Tibial nerve (tissue), 4 donors: ENCODE measurements at places on chromosomes 4 and X. TPM values are rescaled to one million over a fixed set of nuclear protein-coding genes. Genes with fewer than 3 reads are reported as not detected.

DNA sequence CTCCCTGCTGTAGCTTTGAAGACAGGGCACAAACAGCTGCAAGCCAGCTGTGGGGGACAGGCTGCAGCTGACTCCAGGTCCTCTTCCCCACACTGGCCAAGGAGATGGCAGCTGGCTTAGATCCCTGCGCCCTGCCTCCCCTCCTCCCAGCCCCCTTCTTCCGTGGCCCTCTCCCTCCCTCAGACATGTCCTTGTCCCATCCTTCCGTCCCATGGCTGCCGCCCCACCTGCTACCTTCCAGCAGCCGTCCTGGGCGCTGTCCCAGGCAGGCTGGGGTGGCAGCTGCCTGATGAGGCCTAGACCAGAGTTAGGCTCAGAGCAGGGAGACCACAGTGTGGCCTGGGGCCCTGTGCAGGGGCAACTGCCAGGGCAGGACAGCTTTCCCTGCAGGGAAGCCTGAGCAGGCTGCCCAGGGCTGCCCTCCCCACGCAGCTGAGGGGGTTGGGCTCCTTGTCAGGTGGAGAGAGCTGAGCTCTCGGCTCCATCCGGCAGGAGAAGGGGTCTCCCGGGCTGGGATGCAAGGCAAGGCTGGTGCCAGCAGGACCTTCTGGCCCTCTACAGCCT, 3.3 kb upstream of the BGN start:
- no peaks in the 10 kb centered on the region for H3K27me3 ChIP-seq
- H3K36me3 ChIP-seq = no peaks in the 10 kb centered on the region
- no peak overlapping the region for H3K4me3 ChIP-seq
- H3K4me1 ChIP-seq = no peaks in the 10 kb centered on the region
- no peak for DNase-seq

DNA sequence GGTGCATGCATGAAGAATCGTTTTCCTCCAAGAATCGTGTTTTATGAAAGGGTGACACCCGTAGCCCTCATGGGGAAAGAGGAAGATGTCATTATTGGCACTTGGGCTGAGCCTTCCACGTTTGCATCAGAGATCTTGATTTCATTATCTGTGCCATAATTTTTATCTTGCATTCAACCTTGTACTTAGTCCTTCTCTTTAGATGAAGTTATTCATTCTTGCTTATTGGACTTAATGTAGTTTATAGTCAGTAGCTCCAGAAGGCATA, 66.8 kb downstream of the GAB1 start:
- H3K27ac ChIP-seq = peak overlapping the region; percentile 94
- no peak overlapping the region for H3K4me3 ChIP-seq
- no peak for DNase-seq

DNA sequence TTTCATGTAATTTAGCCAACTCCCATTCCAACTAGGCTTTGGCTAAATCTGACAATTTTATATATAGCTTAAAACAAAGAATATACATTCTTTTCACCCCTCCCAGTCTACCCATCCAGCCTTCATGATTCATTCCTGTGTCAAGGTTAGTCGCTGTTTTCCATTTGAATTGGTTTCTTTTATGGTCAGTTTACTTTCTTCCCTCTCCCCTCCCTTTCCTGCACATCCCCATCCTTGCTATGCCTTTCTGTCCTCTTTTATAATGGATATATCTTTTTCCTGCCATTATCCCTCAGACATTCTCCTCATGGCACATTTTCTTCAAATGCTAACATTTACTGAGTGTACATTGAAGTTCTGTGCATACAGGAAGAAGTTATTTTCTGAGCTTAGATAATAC, 4.7 kb downstream of the ZXDB start:
- no peak overlapping the region for H3K27ac ChIP-seq
- no peaks in the 10 kb centered on the region for H3K36me3 ChIP-seq
- H3K4me3 ChIP-seq = no peak overlapping the region
- DNase-seq = no peak
- H3K27me3 ChIP-seq = no peaks in the 10 kb centered on the region
- no peaks in the 10 kb centered on the region for H3K4me1 ChIP-seq

DNA sequence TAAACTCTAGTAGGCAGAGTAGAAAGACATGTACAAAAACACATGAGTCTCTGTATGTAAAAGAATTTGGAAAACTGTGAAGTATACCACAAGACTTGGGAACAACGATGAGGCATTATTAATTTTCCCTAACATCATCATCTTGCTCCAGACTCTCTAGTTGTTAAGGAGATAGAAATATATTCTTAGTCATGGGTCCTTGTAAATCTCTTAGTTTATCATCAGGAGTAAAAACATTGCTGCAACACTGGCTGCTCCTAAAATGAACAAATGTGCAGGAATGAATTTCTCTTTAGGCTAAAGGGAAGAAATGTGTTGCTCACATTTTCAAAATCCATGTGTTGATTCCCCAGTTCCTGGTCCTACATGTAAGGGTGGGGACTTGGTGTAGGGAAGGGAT, 384.6 kb downstream of the STIM2 start:
- no peaks in the 10 kb centered on the region for H3K4me1 ChIP-seq
- no peaks in the 10 kb centered on the region for H3K27me3 ChIP-seq
- no peak overlapping the region for H3K27ac ChIP-seq
- H3K4me3 ChIP-seq = no peak overlapping the region
- no peaks in the 10 kb centered on the region for H3K36me3 ChIP-seq

DNA sequence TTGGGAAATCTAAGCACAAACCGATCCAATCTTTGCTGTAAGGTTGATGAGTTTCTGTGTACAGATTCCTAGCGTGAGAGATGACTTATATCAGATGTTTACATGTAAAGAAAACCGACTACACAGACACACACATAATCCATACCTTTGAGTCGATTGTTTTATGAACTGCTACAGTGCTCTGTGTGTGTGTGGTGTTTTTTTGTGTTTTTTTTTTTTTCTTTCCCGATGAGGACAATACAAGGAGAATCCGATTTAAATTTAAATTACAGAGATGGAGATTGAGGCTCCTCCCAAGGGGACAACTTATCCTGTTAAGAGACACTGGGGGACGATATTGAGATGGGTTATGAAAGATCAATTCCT, 461 bp upstream of the SLC9A6 start:
- no peak for DNase-seq
- no peaks in the 10 kb centered on the region for H3K36me3 ChIP-seq
- peak overlapping the region; percentile 53 for H3K4me3 ChIP-seq
- peak overlapping the region; percentile 84 for H3K27ac ChIP-seq

DNA sequence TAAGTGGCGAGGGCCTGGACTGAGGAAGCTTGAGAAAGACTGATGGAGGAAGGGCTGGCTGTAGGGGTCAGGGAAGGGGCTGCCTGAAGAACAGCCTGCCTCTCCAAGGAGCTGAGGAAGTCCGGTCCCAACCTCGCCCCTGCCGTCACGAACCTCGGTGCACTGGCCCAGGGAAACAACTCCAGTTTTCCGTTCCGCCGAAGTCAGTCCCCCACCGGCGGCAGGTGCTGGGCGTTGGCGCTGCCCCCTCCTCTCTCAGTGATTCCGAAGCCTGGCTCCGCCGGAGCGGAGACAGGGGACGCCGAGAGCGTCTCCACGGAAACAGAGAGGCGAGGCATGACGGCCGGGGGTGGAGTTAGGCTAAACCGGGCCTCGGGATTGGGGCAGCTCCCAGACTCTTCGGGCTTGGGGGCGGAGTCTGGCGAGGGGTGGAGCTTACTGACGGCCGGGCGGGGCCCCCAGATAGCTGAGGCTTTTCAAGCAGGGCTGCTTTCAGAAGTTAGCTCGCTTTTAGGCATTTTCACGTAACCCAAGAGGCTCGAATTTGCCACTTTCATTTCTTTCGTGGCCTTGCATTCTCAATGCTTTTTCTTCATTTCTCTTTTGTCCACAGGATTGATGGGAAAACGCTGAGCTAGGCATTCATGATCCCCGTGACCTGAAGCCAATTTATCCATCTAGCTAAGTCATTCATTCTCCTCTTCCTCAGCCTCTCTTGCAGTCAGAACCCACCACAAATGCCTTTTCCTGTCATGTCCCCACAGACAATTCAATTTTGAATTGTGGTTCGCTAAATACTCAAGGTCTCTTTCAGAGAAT, at the start of gene TTC29:
TSS of gene TTC29 (minus strand) at position 309 of the 819 bp plus-strand sequence. CDS start 5,969 bp downstream, outside the sequence.
- no peak within 1 kb of the TSS for H3K27ac ChIP-seq
- peak; percentile 84 for DNase-seq
- H3K4me1 ChIP-seq = no peaks in the 10 kb centered on the region
- H3K4me3 ChIP-seq = peak within 1 kb of the TSS; percentile 48
- no peaks in the 10 kb centered on the region for H3K36me3 ChIP-seq

DNA sequence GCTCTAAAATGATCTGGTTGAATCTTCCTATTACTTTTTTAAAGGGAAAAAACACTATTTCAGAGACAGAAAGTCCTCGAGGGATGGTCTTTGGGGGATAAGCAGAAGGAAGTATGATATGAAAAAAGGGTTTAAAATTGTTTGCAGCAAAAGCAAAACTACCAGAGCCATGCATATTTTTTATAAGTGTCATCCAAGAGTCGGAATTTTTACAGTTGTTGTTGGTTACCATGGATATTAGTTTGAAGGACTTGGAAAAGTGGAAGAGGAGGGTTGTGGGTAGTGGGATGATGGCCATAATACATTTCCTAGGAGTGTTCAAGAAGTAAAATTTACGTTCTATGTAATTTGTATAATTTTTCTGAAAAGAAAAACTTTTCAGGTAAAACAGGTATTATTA, 134.4 kb downstream of the PCDH7 start:
- no peaks in the 10 kb centered on the region for H3K4me1 ChIP-seq
- H3K27me3 ChIP-seq = no peaks in the 10 kb centered on the region
- no peaks in the 10 kb centered on the region for H3K36me3 ChIP-seq
- no peak overlapping the region for H3K27ac ChIP-seq
- no peak overlapping the region for H3K4me3 ChIP-seq

DNA sequence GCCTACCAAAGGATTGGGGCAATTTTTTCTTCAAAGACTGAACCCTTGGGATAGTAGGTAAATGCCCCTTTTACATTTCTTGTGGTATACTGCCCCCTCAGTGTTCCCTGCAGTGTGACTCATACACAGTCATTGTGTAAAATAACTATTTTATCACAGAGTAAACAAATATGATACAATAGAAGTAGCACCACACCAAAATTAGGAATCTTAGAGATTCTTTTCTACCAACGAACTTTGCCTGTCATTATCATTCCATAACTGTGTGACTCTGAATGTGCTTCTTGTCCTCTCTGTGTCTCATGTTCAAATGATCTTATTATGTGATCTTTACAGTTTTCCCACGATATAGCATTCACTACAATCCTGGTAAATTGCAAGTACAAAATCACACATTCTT, 517.0 kb downstream of the ZIC3 start:
- H3K27me3 ChIP-seq = no peaks in the 10 kb centered on the region
- H3K36me3 ChIP-seq = no peaks in the 10 kb centered on the region
- no peaks in the 10 kb centered on the region for H3K4me1 ChIP-seq
- H3K27ac ChIP-seq = no peak overlapping the region
- DNase-seq = no peak
- H3K4me3 ChIP-seq = no peak overlapping the region

- H3K27me3 ChIP-seq = no peaks in the 10 kb centered on the region
- no peaks in the 10 kb centered on the region for H3K36me3 ChIP-seq
- H3K4me1 ChIP-seq = no peaks in the 10 kb centered on the region
Measured at GRCh38 chrX:110847334-110847733, 51.7 kb upstream of the CHRDL1 start.

DNA sequence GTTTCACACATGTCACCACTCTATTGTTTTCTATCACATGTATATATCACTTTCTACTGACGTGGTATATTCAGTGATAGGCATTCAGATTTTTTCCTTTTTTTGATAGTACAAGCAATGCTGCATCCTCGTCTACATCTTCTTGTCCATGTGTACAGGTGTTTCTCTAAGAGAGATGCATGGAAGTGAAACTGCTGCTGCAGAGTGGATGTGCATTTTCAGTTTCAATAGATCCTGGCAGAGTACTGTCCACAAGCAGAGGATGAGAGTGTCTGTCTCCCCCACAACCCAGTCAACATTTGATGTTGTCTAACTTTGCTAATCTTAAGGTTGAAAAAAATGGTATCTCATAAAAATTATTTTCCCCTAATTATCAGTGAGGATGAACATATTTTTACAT, 194.0 kb upstream of the CASK start:
- no peaks in the 10 kb centered on the region for H3K36me3 ChIP-seq
- H3K27me3 ChIP-seq = no peaks in the 10 kb centered on the region
- H3K4me1 ChIP-seq = no peaks in the 10 kb centered on the region
- no peak overlapping the region for H3K4me3 ChIP-seq
- H3K27ac ChIP-seq = no peak overlapping the region
- no peak for DNase-seq

GRCh38 chr4:129369361-129370010, 273.5 kb downstream of the C4orf33 start:
- no peak overlapping the region for H3K4me3 ChIP-seq
- H3K36me3 ChIP-seq = no peaks in the 10 kb centered on the region

GRCh38 chr4:182190306-182190705, 52.9 kb upstream of the TENM3 start:
- H3K27me3 ChIP-seq = no peaks in the 10 kb centered on the region

DNA sequence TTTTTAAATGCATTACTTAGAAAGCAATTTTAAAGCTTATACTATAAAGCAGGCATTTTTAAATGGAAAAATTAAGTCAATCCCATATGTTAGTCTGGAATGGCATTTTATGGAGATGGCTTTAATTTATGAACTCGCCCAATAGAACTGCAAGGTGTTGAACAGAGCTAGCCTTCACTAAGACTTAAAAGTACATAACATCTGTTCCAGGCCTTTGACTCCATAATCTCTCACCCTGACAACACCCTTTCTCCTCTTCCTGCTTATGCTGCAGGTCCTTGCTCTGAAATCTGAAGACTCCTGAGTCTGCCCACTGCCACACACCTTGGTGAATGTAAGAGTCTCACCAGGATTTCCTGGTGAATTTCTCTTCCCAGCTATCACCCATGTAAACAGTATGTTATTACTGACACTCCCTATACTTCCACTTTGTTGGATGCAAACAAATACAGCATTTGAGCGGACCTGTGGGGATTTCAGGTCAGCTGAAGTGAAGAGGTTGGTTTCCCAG, 17.7 kb upstream of the SLC39A8 start:
- no peak overlapping the region for H3K4me3 ChIP-seq
- no peaks in the 10 kb centered on the region for H3K36me3 ChIP-seq
- H3K27ac ChIP-seq = no peak overlapping the region
- no peaks in the 10 kb centered on the region for H3K4me1 ChIP-seq

- no peak overlapping the region for H3K27ac ChIP-seq
- H3K4me1 ChIP-seq = no peaks in the 10 kb centered on the region
- no peak overlapping the region for H3K4me3 ChIP-seq
- no peaks in the 10 kb centered on the region for H3K36me3 ChIP-seq
- DNase-seq = no peak
- no peaks in the 10 kb centered on the region for H3K27me3 ChIP-seq
Measured at GRCh38 chr4:105808030-105808749, 87.1 kb upstream of the NPNT start.

- DNase-seq = no peak
- peaks cover 26% of the 10 kb centered on the region for H3K27me3 ChIP-seq
- H3K4me3 ChIP-seq = no peak overlapping the region
- H3K4me1 ChIP-seq = no peaks in the 10 kb centered on the region
Measured at GRCh38 chr4:6332042-6332668, 62.5 kb downstream of the WFS1 start.

Gene LONRF3
- 19.4 TPM for total RNA-seq

Gene COL4A6
- total RNA-seq = 1.4 TPM

Gene MOB1B
- total RNA-seq = 12.7 TPM

Gene MAGEE1
- 2.7 TPM for total RNA-seq

Gene TEX13D
- total RNA-seq = not detected

Gene FGF5
- total RNA-seq = 0.60 TPM

Gene ASMT
- total RNA-seq = 0.63 TPM

Gene NEUROG2
- not detected for total RNA-seq

Gene CLDN2
- 0.21 TPM for total RNA-seq

Gene AVPR2
- total RNA-seq = 9.3 TPM

Gene PRAF2
- 16.5 TPM for total RNA-seq

Gene RAP2C
- total RNA-seq = 16.2 TPM

Gene CENPI
- 2.2 TPM for total RNA-seq

Gene CDX4
- not detected for total RNA-seq
